ENCODE measurements at places on chromosomes 16 and 17.

GRCh38 chr17:67090341-67090740 lies 46.0 kb downstream of the CACNG1 start:
- DNase-seq, result no peak

- no peak for DNase-seq
These were observed 37.7 kb downstream of the EPN2 start for GRCh38 chr17:19274893-19275292.

DNA sequence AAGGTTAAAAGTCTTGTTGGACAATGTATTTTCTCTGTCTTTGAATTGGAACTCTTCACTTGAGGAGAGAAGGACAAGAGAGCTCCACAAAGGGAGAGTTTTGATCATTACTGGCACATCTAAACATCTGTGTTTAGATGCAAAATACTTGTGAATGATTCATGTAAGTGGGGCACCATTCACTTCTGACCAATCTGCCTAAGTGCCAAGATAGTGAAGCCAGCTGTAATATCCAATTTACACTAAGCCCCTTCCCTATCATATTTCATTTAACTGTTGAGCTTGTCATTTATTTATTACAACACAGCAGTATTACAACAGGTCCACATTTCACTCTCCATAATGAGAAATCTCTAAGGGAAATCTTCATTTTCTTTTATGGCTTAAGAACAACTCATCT lies 832.3 kb upstream of the GOT2 start:
- DNase-seq, result no peak

GRCh38 chr17:78142119-78142861 lies 3.9 kb upstream of the C17orf99 start:
- DNase-seq, result no peak

- no peak for DNase-seq
These were observed 37.5 kb upstream of the PHB1 start for GRCh38 chr17:49452201-49452600.

- DNase-seq, result no peak
These were observed 164.7 kb upstream of the CACNG5 start for GRCh38 chr17:66670206-66670605.

DNA sequence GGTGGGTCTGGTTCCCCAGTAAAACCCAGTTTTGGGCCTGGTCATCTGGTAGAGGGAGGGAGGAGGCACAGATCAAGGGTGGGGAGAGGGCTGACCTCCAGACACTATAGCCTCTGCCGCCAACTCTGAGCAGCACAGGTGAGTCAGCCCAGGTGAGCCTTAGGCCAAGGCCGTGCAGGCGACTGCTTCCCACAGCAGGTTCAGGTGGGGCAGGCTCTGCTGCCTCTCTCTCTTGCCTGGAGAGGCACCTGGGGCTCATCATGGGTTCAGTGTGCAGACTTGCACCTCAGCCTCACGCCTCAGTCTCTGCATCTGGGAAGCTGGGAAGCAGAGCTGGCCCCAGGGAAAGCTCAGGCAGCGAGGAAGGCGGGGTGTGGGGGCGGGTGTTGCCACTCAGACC lies 37.8 kb upstream of the IL34 start:
- DNase-seq, result no peak

GRCh38 chr17:64158831-64159590 lies 29.1 kb upstream of the ERN1 start:
- DNase-seq, result no peak

GRCh38 chr16:70612931-70613330 lies 33.4 kb upstream of the IL34 start:
- DNase-seq, result no peak

DNA sequence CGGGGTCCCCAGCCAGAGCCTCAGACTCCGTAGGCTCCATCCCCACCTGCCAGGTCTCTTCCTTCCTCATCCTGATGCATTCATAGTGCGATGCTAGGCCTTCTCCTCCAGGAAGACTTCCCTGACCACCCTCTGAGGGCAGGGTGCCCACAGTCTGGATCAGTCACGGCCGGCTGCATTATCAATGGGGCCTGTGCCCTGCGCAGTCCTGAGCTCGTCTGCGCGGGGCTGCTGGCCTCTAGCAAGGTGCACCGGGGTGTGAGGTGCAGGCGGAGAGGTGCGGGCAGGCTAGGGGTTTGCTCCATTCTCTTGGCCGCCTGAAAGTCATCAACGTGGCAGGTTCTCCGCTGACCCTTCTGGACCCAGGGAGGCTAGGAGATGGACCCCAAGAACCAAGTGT lies 56.9 kb upstream of the ACSF3 start:
- DNase-seq, result no peak

GRCh38 chr17:56596691-56597494 lies 3.4 kb downstream of the NOG start:
- DNase-seq, result no peak

DNA sequence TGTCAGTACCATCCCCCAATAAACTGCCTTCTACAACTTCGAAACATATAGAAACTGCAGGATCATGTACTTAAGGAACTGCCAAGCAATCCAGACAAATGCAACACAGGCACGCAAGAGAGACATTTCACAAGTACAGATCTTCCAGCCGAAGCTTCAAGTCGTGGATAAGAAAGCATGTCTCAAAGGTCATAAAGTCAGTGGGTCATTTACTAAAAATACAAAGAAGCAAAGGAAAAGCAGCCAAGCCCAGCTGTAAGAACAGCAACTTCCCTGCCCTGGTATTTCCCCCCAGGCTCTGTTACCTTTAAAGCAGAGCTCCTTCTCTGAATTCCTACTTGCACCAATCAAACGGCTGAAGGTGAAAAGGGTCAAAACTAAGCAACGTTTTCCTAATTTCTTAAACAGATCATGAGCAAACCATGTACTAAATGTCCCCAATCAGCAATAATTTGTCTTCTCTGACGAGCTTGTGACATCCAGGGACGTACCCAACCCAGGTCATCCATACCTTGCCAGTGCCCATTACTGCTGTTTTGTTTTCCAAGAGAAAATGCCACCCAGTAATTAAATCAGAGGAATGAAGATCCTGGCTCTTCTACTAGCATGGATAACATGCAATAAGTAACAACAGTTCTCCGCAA lies 1.7 kb downstream of the AKTIP start:
- no peak for DNase-seq

- DNase-seq, result no peak
These were observed 581.8 kb downstream of the HS3ST4 start for GRCh38 chr16:26273607-26274006.

- no peak for DNase-seq
These were observed 12.7 kb upstream of the ARHGAP23 start for GRCh38 chr17:38415250-38416194.

DNA sequence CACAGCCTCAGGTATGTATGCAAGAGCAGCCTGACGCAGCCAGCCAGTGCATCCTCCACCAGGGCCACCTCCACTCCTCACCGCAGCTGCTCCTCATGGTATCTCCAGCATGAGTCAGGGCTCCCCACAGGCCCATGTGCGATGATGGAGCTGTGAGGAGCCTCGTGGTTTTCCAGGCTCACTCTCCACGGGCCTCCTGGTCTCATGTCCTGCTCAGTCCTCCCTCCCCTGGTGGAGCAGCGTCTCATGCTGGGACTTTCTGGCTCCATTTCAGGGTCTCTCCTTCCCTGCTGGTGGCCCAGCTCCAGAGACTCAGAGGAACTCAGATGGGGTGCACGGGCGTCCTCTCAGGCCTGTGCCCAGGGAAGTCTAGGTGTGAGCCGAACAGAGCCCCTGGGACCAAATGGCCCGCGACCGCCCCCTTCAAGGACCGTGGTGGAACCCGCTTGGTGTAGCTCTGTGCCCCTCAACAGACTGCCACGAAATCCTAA lies 70.4 kb downstream of the METRNL start:
- no peak for DNase-seq

- DNase-seq, result no peak
These were observed 6.1 kb upstream of the RNF157 start for GRCh38 chr17:76246080-76247066.

DNA sequence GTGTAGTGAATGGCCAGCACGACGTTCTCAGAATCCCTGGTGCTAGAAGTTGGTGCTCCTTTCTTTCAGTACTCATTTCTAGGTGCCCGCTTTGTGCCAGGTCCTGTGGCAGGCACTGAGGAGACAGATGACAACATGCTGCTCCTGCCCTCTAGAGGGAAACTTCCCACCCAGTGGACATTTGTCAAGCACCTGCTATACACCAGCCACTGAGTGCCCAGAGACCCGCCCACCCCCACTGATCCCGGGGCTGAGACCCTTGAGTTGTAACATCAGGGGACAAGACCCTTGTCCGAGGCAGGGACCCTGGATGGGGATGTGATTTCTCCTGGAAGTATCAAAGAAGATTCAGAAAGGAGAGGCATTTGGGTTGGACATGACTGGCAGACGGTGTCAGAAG lies 25.1 kb downstream of the UNC13D start:
- no peak for DNase-seq

DNA sequence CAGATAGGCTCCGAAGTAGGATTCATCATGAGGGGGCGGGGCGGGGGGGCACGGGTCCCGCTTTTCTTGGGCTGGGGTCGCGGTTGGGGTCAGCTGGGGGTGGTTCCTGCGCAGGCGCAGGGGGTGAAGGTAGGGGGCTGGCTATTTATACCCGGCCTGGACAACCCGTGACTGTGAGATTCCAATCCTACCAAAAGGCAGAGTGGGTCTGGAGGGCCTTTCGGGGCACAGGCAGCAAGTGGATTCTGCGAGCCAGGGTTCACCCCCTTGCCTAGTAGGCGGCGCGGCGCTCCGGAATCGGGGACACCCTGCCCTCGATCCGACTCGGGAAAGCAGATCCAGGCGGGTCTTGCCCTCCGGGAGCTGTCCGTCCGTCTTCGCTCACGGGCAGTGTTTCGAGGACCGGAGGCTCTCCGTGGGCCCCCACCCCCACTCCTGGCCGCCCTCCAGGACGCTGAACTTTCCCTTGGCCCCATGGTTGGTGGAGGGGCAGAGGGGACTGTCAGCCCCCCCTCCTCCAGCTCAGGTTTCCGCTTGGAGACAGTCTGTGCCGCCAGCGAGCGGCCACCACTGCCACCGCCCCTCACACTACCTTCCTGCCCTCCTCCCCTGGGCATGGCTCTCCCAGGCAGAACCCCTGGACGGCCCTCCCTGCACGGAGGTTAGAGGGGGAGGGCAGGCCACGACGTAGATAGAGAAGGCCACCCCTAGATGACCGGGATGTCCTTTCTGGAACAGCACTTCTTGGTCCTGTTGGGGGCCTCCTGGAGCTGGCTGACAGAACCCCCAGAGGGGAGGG lies 634 bp downstream of the SLC2A4 start:
- DNase-seq, result no peak

GRCh38 chr16:89330177-89330856 lies 112.8 kb downstream of the ZNF778 start:
- DNase-seq, result no peak

- no peak for DNase-seq
These were observed at the start of gene USP43 for GRCh38 chr17:9644910-9645751. TSS of gene USP43 (plus strand) at chr17:9645517. CDS start at chr17:9645633, 116 bp downstream.

- DNase-seq, result no peak
These were observed 103.5 kb downstream of the STX8 start for GRCh38 chr17:9472094-9472493.

DNA sequence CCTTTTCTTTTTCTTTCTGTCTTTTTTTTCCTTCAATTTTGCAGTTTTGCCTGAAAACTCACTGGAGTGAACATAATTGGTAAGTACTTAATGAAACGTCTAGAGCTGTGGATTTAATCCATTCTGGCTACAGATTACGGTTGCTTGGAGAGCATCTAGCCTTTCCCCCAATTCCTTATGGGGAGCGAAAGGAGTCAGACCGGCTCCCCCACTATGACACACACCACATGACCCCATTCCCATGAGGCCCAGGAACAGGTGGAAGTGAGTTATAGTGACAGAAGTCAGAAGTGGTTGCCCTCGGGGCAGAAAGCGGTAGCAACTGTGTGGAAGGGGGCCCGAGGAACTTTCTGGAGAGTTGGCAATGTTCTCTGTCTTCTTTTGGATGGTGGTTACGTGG lies 41.2 kb downstream of the EMP2 start:
- DNase-seq, result no peak

DNA sequence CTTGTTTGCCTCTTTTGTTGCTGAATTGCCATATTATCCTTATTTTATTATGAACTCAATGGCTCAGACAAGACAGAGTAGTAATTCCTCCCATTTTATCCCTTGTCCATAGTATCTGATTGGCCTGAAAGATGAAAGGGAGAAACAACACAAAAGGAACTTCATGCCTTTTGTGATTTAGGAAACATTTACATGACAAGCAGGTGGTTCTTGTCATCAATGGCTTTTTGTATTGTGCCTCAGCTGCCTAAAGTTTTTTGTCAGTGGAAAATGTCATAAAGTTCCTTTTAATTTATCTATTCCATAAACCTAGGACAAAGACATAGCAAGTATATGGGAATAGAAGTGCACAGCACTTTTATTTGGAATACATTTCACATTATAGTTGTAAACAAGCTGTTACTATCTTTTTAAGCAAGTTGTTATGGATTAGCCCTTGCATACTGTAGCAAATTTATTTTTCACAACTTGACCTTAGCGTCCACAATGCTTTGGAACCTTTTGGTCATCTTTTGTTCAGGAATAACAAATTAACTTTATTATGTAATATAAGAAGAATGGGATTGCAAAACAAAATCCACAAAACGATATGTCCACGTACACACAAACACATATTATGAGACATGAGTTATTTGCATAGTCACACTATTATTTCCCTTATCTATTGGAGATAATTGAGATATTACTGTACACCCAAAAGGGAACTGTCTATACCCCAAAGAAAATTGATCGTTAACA lies 12.4 kb upstream of the MPHOSPH6 start:
- no peak for DNase-seq

- no peak for DNase-seq
These were observed 52.5 kb downstream of the VAT1L start for GRCh38 chr16:77840673-77841501.

DNA sequence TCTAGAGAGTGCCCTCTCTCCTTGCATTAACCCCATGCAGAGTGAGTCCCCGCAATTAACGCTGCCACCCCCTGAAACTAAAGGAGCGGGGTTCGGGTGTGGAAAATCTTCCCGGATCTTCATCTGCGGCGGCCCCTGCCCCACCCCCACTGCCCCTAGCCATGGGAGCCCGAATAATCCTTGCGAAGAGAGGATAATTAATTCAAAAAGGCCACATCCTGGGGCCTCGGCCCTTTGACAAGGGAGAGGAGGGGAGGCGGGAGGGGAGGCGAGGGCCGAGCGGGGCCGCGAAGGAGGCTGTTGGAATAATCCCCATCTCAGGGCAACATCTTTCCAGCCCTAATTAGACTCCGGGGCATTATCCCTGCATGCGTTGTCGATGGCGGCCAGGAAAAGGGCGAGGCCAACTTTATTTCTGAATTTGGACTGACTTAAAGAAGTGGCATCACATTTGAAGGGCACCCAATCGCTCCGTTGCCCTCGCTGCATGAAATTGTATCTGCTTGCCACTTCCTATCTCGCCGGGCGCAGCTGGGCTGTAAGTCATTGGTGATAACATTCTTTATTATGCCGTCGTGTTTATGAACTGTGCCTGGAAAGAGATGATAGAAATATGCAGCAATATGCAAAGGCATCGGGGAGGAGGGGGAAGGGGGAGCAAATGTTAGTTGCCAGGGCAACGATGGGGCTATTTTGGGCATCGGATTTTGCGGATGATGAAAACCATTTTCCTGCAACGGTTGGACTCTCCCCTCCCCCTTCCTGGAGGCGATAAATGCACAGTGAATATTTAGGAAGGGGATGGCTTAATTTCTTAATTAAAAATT lies 387.1 kb upstream of the TNRC6C start:
- DNase-seq, result no peak

GRCh38 chr16:29911676-29912010 lies 11.4 kb downstream of the ASPHD1 start:
- no peak for DNase-seq
